ENCODE measurements at places on chromosomes 5 and 9.

DNA sequence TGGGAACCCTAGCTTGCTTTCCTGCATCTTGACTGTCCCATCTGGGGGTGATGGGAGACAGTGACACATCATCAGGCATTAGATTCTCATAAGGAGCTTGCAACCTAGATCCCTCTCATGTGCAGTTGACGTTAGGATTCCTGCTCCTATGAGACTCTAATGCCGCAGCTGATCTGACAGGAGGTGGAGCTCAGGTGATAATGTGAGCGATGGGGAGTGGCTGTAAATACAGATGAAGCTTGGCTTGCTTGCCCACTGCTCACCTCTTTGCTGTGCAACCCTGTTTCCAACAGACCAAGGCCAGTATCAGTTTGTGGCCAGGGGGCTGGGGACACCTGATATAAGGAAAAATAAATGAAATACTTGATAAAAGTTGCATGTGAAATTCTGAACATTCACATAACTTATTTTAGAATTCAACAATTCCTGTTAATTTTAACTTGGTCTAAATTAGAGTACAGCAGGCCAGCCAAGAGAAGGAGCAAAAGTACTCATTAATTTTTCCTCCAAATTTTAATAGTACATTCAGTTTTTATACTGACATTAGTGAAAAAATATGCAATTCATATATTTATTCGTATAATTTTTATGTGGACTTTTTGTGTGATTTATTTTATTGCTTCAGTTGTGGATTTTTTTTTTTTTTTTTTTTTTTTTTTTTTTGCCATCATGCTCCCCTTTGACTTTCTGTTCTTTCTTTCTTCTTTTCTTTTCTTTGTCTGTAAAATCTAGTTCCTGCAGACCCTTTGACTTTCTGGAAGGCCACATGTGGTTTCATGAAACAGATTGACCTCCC lies 11.4 kb downstream of the PAM start:
- DNase-seq = no peak

GRCh38 chr9:92769286-92769685 lies 4.7 kb upstream of the BICD2 start:
- DNase-seq = no peak

GRCh38 chr5:164832516-164832915 lies 1327.1 kb downstream of the MAT2B start:
- DNase-seq = no peak

GRCh38 chr9:120630333-120630732 lies 50.4 kb upstream of the CDK5RAP2 start:
- no peak for DNase-seq

- no peak for DNase-seq
Observed at GRCh38 chr5:106658150-106658549, 1012.6 kb downstream of the EFNA5 start.

DNA sequence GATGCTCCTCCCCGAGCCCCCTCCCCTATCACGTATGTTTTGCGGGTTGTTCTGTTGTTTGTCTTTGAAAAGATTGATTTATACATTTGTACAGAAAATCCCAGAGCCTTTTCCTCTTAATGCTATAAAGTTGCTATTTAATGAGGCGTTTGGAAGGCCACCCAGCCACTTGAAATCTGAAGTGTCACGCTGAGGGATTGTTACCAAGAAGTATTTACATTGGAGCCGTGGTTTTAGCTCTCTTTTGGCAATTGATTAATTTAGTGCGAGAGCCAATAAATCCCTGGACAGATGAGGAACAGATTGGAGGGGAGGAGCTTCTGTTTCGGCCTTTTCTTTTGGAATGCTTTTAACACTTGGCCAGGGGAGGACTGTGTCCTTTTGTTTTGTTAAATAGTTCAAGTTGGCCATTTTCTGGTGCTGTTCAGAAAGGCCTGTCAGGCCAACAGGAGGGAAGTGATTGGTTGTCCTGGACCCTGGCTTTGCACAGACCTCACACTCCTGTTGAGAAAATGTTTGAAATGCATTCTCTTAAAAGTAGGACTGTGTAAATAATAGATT lies 250.2 kb downstream of the PDZD2 start:
- DNase-seq = no peak

DNA sequence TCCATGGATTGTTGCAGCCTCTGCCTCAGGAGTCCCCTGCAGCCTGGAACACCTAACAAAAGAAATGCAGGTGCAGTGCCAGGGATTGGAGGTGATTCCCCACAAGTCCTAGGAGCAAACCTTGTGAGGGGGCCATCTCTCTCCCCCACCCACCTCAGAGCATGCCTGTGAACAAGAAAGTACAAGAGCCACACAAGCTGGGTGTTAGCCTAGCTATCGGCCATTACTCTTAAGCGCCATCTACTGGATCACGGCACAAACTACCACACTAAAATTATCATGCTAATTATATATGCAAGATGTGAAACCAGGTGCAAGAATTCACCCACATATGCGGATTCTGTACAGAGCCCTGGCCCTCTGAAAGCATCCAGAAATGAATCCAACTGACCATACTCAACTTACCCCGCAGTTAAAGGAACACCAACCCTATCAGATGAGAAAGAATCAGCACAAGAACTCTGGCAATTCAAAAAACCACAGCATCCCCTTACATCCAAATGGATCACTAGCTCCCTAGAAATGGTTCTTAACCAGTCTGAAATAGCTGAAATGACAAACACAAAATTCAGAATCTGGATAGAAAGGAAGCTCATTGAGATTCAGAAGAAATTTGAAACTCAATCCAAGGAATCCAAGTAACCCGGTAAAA lies 16.5 kb upstream of the PRSS3 start:
- DNase-seq = no peak

DNA sequence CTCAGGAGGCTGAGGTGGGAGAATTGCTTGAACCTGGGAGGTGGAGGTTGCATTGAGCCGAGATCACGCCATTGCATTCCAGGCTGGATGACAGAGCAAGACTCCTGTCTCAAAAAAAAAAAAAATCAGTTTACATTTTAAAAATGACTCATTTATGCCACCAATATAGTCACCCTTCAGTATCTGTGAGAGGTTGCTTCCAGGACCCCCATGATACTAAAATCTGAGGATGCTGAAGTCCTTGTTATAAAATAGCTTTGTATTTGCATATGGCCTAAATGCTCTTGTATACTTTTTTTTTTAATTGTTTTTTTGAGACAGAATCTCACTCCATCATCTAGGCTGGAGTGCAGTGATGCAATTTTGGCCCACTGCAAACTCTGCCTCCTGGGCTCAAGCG lies 5.8 kb downstream of the OCLN start:
- no peak for DNase-seq

GRCh38 chr5:169350759-169351240 lies 49.9 kb upstream of the SLIT3 start:
- no peak for DNase-seq

GRCh38 chr5:132176521-132176945 lies 51.1 kb downstream of the P4HA2 start:
- no peak for DNase-seq

DNA sequence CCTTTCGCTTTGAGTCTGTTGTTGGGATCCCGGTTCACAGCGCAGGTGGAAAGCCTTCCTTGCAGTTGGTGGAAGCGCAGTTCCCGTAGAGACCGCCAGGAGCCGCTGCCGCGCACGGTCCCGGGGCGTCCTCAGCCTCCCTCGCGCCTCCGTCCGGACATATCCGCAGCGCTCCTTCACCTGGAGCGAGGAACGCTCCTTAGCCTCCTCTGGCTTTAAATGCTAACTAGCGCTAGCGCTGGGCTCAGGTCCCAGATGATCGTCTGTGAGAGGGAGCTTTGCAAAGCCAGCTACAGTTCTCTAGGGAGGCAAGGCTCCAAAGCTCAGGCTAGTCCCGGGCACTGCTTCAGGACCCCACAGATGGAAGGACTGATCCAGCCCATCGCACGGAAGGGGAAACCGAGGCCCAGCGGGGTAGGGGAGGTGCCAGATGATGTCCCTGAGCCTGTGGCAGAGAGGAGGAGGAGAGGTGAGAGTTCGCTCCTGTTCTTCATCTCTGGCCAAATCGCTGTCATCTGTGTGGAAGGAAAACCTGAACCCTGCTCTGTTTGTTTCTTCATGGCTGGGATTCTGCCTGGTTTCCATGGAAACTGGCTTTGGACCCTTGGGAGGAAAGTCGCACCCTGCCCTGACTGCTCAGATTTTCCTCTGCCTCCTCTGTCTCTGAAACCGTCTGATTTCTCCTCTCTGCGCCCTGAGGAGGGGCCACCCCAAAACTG lies 31.4 kb downstream of the COL15A1 start:
- peak; percentile 93 for DNase-seq
